ENCODE measurements at places on chromosomes 2 and 18.

DNA sequence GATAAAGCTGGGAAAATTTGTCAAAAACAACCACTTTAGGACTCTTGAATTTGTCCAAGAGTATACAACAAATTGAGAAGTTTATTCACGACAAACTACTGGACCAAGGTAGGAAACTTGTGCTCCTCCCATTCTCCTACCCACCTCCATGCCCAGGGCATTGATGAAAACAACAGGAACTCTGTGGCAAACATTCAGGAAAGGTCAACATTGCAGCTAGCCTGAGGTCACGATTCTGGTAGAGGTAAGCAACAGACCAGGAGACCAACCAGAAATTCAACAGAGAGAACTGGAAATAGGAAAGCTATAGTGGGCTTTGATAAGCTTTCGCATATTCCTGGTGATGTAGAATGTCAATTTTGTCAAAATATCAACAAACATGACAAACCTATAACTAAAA, 209.1 kb upstream of the CTAGE1 start:
- DNase-seq: no peak

GRCh38 chr2:178915423-178916173, 108.4 kb upstream of the TTN start:
- no peak for DNase-seq

- no peak for DNase-seq
Measured at GRCh38 chr2:50066873-50067272, 912.6 kb upstream of the FSHR start.

DNA sequence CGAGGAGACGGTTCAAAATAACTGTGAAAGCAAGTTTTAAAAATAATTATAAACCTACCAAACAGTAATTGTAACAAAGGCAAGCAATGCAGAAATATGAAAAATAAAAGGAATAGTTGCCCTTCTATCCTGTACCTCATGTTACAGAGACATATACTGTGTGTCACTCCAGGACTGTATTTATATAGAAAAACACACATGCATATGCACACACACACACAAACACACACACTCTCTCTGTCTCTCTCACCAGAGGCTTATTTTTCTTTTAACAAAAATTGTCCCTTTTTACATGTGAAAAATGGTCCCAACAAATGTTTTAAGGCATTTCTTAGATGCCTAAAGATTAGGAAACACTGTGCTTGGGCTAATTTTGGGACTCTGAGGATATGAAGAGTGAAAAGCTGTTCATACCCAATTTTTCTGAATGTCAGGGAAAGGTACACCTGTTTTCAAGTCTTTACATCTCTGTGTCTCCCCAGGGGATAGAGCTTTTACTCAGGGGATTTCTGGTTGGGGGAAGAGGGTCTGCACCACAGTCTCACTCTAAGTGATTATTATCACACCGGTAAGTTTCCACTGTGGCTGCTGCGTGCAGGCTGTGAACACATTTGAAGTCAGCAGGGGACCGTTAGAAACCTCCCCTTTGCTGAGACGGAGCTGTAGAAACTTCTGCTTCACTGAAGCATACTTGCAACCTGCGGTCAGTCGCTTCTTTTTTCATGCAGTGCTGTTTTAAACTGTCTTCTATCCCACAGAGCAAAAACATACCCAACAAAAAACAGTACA, 51.4 kb upstream of the SPAG16 start:
- peak; percentile 86 for DNase-seq

DNA sequence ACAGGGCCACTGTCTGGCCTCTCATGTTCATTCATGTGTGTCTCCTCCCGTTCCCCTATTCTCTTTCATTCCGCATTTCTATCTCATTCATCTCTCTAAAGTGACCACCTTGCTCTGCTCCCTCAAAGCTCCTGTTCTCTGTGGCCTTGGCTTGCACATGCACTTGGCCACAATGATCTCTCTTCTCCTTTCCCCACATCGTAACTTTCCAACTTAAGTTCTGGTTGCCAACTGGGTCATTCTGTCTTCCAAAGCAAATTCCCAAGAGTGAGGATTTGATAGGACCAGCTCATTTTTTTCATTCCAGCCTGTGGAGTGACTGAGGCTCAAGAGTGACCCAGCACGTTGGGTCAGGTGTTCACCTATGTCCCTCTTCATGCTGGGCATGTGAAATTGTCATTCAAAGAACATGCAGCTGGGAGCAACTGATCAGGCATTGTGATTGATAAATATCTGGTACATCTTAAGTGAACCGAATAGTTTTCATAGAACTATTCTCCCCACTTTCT, 14.3 kb upstream of the ITGA6 start:
- DNase-seq: no peak

- no peak for DNase-seq
Measured at GRCh38 chr2:71846669-71847291, 300.9 kb downstream of the CYP26B1 start.

DNA sequence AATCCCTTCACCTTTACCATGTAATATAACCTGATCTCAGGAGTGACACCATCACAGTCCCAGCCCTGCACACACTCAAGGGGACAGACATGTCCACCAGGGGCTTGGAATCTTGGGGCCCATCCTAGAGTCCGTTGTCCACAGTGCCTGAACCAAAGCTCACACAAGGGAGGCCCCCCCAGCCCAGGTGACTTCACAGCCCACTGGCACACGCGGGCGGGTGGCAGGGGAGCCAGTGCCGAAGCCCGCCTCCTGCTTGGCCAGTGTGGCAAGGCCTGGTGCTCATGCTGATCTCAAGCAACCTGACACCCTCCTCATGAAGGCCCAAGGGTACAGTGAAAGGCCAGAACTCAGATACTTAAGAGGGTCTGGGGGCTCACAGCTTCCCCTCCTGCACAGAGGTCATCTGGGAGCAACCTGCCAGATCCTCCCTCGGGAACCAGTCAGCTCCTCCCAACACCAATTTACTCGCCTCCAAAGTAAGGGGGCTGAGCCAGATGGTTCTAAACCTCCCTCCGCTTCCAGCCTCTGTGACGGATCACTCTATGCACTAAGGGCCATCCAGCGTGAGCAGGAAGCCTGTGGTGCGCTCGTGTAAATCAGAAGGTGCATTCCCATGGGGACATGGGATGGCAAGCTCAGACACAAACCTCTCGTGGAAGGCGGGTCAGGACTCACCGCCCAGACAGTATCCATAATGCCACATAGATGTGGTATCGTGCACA, 3.2 kb upstream of the RAB17 start:
- no peak for DNase-seq

DNA sequence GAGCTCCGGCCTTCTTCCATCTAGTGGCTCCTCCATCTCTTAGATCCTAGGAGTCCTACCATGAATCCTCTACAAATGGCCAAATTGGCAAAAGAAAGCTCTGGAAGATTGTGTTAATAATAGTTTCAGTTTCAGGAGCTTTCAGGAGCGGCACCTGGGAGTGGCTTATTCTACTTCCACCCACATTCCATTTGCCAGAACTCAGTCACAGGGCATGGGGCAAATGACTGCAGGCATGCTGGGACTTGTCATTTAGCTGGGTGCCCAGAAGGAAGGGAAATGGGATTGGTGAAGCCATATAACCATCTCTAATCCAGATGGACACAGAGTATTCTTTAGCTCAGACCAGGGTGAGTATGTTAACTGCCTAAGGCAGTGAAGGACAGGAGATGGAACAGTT, 3.6 kb upstream of the LRATD1 start:
- no peak for DNase-seq

- DNase-seq: no peak
Measured at GRCh38 chr2:118225666-118226065, 137.4 kb downstream of the INSIG2 start.

DNA sequence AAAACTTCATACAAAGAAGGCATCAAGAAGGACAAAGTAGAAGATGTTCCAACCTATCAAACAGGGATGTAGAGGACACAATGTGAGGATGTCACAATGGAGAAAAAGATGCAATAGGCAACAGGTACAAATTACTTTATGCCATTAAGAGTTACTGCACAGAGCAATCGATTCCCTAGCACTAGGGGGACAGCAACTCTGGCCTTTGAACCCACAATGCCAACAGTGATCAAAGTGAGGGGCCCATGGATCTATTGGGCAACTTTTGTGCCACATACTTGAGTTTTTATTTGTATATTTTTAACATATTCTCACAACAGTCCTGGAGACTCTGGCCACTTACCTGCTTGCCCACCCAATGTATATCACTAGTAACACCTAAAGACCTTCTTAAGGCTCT, 220.2 kb downstream of the HNMT start:
- DNase-seq: no peak

- DNase-seq: no peak
Measured at GRCh38 chr2:158125756-158126498, 24.3 kb downstream of the UPP2 start.

- no peak for DNase-seq
Measured at GRCh38 chr2:100957996-100958653, 44.0 kb upstream of the RPL31 start.

DNA sequence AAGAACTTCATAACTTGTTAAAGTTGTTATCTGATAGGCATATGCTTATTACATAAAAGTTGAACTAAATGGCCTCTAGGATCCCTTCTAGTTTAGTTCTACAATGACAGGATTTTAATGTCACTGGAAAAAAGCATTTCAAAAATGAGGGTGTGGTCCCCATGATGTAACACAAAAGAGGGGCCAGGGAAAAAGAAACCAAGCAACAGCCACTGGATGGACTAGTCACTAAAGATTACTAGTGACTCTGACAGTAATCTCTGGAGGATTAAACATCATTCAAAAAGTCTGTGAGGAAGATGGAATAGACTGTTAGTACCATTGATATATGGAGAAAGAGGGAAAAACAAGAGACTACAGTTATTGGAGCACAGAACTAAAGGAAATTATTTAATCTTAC, 22.6 kb downstream of the SEPTIN10 start:
- no peak for DNase-seq

DNA sequence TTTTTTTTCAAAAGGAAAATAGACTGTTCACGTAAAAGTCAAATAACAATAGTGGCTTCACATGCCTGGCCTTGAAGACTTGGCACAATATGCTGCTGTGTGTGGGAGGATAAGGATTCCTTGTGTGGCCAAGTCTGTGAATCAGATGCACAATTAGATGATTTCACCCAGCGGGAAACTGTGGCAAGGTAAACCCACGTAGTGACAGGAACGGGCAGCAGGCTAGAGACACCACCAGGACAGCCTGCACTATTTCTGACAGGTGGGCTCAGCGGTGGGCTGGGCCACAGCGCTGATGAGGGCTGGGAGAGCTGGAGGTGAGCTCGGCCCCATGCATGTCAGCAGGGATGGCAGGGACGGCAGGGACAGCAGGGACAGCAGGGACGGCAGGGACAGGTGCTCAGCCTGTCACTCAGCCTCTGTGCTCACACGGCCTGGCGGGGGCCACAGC, 21.6 kb downstream of the SNORC start:
- DNase-seq: no peak

GRCh38 chr2:215377283-215377682, 58.6 kb downstream of the FN1 start:
- no peak for DNase-seq

GRCh38 chr2:8322634-8323033, 359.2 kb upstream of the ID2 start:
- no peak for DNase-seq

DNA sequence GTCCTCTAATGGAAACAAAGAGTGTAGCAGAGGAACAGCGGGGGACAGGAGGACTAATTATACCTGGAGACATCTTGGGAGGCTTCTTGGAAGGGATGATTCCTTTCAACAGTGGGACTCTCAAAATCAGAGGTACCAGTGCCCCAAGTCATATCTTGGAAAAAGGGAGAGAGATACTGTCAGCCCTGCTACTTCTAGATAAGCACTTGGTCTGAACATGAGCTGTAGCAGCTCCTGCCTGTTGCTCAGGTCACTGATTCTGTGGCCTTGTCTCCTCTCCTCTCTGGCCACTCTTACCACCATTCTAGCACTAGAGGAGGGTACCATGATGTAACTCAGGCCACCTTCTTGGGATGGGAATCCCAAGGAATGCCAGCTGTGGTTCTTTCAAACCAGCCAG, 54.5 kb downstream of the MFSD6 start:
- DNase-seq: no peak

DNA sequence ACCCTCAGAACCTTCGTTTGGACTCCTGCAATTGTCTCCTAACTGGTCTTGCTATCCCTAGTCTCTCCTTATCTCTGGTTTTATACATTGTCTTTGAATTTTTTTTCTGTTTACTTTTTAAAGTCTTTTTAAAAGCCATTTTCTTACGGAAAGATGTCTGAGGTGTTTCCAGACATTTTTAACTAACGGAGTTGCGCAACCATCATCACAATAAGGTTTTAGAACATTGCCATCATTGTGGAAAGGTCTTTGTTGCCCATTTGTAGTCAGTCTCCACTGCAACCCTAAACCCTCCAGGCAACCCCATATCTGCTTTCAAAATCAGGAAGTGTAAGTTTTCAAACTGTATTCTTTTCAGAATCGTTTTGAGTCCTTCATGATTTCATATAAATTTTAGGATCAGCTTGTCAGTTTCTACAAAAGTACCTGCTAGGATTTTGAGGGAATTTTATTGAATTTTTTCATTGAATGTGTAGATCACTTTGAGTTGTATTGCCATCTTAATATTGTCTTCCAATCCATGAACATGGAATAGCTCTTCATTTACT, 46.3 kb downstream of the ANKRD12 start:
- no peak for DNase-seq

DNA sequence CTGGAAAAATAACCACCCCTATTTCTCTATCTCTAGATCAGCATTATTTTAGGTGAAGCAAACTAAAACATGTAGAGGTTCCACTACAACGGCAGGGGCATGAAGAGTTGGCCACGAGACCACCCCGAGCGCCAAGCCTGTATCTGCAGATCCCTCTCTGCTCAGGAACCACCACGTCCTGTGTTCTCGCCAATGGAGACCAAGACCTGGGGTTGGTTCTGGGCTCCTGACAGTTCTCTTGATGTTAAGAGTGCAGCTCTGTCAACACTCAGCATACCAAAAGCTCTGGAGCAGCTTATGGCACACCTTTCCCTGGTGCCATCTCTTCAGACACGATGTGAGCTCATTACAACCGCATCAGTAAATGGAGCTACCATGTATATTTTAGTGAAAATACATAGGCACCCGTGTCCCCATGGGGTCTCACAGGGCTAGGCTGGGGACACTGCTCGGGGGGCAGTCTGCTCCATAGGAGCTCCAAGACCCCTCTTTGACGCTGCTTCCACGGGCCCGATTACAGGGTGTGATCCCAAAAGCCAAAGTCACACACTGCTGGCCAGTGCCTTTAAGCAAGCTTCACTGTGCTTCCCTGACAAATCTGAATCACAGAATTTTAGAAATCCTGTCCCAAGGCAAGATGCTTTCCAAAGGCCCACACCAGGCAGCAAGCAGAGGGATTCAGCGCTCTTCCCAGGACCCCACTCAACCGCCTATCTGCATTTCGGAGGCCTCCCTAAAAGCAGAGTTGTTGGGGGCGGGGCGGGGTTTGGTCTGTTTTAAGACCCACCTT, 72.2 kb downstream of the EMILIN2 start:
- no peak for DNase-seq

DNA sequence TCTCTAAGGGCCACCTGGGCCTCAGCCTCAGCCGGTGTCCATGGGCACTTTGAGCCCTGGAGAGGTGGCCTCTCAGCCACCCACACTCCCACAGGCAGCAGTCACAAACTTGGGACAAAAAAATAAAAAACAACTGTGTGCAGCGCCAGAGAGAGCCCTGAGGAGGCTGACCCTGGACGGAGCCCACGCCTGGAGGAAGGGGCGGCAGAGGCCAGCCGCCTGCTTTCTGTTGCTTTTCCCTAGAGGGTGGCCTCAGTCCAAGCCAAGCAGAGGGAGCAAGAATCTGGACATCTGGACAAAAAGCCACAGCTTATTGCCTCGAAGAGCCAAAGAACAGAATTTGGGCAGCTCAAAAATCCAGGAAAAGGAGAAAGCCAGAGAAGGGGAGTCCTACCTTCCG, 43.3 kb upstream of the LDLRAD4 start:
- DNase-seq: no peak

Measured in NK-92 treated with Interleukin-12 subunit alpha and Interleukin-12 subunit beta, amount 100 ng/mL, for 24 hours (cell line).